Islet precursor cell (in vitro differentiated cells): ENCODE measurements at places on chromosomes 4 and X.

GRCh38 chr4:177023951-177024350 is 231.2 kb upstream of the VEGFC start:
- no peak for DNase-seq

- DNase-seq, result no peak
Observed at GRCh38 chrX:70656304-70656703, 211.7 kb downstream of the DLG3 start.

- DNase-seq, result no peak
Observed at GRCh38 chrX:48278958-48279357, 23.8 kb downstream of the SSX1 start.

GRCh38 chrX:124042042-124042441 is 80.5 kb downstream of the STAG2 start:
- DNase-seq, result no peak

DNA sequence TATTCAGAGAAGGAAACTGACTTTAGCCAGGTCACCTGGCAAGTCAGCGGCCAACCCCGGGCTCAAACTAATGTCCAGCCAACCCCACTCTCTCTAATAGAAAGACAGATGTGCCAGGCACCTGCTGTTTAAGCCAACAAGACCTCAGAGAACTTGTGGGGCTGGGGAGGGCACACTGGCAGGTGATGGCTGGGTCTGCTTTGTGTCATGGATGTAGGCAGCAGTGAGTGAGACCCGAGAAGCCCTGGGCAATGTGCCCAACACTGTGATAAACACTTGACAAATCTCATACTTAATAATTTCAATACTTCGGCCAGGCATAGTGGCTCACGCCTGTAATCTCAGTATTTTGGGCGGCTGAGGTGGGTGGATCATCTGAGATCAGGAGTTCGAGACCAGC is 9.0 kb upstream of the CD99L2 start:
- DNase-seq, result no peak

GRCh38 chr4:15976456-15977447 is 13.8 kb upstream of the FGFBP2 start:
- no peak for DNase-seq

GRCh38 chr4:7929118-7929951 is 10.3 kb downstream of the AFAP1 start:
- DNase-seq, result peak; percentile 88

GRCh38 chrX:50333308-50333707 is 128.7 kb downstream of the CCNB3 start:
- DNase-seq, result no peak

- DNase-seq, result no peak
Observed at GRCh38 chrX:122517786-122518185, 666.3 kb upstream of the GRIA3 start.

- no peak for DNase-seq
Observed at GRCh38 chrX:21838937-21839333, 482 bp upstream of the MBTPS2 start.

- no peak for DNase-seq
Observed at GRCh38 chrX:118593407-118593806, 97.8 kb downstream of the DOCK11 start.

DNA sequence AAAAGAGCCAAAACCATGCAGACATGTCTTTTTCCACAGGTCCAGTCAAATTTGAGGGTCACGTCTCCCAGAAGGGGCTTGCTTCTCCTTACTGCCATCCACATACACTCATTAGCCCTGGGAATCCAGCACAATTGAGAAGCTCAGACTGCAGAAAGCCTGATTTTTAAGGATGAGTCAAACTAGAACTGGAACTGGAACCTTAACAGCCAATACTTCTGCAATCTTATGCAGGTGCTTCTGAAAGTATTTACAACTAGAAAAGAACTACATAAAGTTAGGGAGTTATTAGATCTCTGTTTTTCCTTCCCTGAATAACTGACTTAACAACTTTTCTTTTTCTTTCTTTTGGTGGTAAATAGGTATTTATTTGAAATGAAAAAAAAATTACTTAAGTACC is 86.3 kb downstream of the CDS1 start:
- no peak for DNase-seq

DNA sequence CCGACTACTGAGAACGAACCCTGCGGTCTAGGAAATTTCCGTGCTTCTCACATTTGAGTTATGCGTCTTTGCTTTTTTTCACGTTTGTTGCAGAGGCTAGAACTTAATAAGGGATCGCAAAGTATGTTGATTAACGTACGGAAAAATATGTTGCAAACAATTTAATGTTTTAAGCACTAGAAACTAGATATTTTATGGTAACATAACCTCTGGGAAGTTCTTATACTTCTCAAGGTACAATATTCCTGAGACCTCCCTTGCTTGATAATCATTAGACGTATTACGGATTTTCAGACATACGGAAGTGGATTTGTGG is 639 bp upstream of the PRDM5 start:
- DNase-seq, result no peak

DNA sequence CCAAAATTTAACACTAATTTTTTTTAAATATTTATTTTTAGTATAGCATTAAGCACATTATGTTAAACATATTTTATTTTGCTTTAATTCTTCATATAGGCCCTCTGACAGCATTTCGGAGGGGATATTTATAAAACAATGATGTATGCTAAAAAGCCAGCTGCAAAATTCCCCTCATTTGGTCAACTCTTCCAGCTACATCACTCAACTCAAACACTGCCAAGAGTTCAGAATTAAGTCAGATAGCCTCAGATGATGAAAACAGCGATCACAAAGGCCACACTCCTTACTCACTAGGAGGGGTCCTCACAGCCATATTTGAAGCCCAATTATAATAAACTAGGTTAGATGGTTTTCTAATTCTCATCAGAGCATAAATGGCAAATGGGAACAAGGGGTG is 146.6 kb downstream of the ADAMTS3 start:
- DNase-seq, result no peak

- no peak for DNase-seq
Observed at GRCh38 chrX:34578237-34578636, 78.8 kb downstream of the TMEM47 start.

DNA sequence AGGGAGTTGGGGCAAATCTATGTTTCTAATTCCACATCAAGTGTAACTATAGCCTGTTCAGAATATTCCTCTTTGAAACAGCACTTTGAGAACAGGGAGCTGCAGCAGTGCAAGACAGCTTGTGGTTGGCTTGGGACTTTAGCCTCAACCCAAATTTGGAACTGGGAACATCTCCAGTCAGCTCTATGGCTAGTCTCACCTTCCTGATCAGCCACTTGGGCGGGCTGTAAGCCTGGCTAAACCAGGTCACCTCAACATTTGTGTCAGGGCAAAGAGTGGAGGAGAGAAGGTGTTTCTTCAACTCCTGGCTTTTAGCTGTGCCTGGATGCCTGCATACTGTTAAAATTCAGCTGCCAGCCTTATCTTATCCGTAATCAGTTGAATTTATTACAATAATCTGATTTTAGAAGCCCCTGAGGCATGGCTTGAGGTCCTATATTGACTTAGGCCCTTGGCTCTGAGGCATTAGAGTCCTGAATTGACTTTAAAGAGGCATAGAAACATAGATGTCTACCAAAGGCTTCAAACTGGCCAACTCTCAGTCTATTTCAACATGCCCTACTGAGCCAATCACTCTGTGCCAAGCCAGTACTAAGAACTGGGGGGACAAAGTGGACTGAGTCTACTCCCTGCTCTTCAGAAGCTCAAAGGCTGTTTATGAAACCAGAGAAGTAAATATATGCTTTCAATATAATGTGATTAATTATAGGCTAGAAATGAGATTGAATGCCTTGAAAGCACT is 18.7 kb upstream of the AR start:
- DNase-seq, result no peak

GRCh38 chrX:53714580-53715345 is 28.2 kb upstream of the HUWE1 start:
- DNase-seq, result peak; percentile 76

DNA sequence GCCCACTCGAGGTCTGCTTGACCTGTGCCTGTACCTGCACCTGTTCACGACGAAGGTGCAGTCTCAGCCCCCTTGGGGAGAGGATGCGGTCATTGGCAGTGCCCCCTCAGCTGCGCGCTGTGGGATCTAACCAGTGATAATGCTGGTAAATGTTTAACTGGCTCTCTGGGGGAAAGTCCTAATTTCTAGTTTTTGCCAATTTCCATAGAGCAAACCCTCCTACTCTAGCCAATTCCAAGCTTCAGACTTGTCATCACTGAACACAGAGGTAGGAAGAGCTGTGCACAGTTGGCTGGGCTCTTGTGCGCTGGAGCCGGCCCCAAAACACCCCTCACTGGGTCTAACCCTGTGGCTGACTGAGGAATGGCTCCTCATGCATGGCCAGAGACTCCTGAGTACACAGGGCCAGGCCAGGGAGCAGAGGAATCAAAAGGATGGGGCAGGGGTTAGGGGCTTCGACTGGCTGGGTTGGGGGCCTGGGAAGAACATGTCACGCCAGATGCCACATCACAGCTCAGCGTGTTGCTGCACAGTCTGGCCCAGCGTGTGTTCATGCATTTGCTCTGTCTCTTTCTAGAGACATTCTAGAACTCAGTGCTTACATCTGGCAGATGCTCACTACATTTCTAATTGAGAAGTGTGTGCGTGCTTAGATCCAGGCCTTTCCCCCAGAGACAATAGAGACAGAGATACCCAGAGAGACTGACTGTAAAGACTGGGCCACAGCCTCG is 270.8 kb downstream of the BCOR start:
- no peak for DNase-seq

GRCh38 chrX:37896511-37896890 is 49.1 kb upstream of the DYNLT3 start:
- no peak for DNase-seq

DNA sequence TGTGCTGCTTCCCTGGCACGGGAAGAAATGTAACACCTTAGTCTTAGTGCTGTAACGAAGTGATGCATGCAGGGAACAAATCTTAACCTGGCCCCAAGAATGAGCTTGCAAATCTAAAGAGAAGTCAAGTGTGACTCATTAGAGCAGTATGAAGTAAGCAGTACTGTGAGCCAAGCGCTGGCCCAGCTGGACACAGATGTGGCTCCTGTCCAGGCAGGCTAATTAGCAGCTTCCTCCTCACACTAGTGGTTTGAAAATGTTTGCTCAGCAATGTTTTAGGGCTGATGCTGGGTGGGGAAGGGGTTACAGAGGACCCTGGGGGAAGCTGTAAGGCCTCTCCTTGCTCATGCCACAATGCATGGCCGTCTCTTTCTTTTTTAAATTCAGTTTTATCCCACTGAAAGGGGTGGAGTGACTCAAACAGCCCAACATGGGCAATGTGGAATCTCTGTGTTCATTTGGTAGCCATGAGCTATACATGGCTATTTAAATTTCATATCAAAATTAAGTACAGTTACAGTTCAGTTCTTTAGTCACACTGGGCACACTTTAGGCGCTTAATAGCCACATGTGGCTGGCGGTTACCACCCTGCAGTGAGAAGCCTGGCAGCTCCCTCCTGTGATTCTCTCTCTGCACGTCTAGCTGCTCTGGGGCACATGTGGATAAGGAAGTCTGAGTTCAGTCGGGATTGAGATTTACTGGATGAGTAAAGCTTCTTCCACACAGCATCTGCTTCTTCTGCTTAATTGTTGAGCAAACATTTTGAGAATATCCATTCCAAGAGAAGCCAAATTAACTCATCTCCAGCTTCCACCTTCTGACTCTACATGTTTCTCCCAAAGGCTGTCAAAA is 48.8 kb downstream of the MAP7D2 start:
- DNase-seq, result peak; percentile 85

- DNase-seq, result peak; percentile 47
Observed at GRCh38 chr4:6230827-6231662, 30.7 kb upstream of the JAKMIP1 start.

- DNase-seq, result no peak
Observed at GRCh38 chrX:66013194-66013816, 26.6 kb downstream of the VSIG4 start.

- no peak for DNase-seq
Observed at GRCh38 chr4:3803946-3804345, 37.8 kb downstream of the ADRA2C start.

DNA sequence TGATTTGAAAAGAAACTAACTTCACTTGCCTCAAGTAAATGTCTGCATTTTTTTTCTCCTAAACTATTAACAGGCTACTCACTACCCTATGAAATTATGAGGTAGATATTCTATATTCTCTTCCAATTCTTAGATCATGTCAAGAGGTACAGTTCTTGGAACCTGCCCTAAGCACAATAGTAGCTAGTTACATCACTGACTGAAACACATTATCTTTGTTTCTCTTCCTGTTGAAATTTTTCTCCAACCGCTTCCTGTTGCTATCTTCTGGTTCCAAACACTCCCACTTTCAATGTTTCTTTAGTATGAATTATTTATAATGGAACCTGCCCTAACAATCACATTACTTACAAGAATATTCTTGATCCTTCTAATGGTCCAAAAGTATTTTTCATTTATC is 5.0 kb upstream of the BANK1 start:
- DNase-seq, result no peak

DNA sequence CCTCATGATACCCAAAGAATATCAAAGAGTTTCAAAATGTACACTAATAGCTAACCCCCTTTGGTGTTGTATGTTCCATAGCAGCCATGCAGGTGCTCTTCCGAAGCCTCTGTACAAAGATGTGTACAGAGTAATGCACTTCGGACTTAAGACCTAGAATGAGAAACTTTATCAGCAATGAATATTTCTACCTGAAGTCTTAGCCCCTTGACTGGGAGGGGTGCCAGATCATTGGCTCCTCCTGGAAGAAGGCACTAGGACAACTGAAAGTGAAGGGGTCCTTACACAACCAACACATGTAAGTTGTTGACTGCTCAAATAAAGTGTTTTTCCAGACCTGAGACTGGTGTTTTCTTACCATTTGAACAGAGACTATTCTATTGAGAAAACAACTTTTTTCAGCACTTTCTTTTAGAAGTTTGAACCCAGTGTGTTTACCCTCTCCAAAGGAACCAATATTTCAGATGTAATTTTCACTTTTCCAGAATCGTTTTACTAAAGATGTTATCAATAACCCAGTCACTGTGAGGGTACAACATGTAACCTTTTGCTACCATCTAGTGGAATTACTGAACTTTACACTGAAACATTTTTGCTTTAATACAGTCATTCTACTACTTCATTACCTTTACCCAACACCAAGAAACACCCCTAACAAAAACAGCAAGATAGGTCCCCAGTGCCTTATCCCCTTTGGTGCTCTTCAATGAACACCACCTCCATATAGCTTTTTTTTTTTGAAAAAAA is 33.3 kb upstream of the PRDX4 start:
- no peak for DNase-seq

GRCh38 chr4:152679414-152680281 is at the start of gene TMEM154:
TSS of gene TMEM154 (minus strand) at chr4:152679997. CDS start at chr4:152679933, 64 bp downstream.
- DNase-seq, result peak; percentile 93

GRCh38 chr4:169492436-169493163 is 119.8 kb downstream of the NEK1 start:
- DNase-seq, result peak; percentile 56
